ENCODE measurements at places on chromosomes 2 and 18.

GRCh38 chr2:207472343-207473048 lies 57.3 kb upstream of the CREB1 start:
- DNase-seq, result no peak

DNA sequence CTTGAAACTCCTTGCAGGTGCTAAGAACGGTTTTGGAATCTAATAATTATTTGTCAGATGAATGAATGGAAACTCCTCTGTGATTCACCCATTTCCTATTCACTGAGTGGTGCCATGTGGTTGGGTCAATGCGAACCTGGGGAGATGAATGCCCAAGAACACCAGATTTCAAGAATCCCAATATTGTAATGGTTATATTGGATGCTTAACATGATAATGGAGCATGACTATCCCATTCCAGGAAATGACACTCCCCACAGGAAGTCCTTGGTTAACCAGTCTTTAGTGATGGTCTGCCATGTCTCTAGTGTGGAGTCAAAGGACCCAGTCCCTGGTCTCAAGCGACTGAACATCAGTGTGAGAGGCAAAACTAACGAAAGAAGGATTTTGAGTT lies 67.9 kb upstream of the ST3GAL5 start:
- no peak for DNase-seq

- no peak for DNase-seq
Measured at GRCh38 chr2:167842047-167842446, 405.3 kb downstream of the STK39 start.

DNA sequence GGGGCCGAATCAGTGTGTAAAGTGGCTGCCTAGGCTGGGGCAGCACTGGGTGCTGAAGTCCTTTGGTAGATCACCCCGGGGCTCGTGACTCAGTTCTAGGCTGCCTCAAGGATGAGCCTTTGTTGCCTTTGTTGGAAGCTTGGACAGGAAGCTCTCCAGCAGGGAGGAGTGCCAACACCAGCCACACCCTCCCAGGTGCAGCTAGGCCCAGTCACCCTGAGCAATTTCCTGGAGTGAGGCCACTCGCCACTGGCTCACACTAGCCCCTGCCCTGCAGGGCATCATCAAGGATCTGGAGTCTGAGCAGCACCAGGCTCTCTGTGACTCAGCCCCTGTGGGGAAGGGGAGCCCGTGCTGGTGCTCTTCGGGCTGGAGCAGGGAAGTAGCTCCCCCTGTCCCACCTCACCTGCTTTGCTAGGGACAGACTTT lies 6.7 kb upstream of the SDC1 start:
- DNase-seq, result no peak

- no peak for DNase-seq
Measured at GRCh38 chr2:134087371-134087921, 166.4 kb upstream of the MGAT5 start.

DNA sequence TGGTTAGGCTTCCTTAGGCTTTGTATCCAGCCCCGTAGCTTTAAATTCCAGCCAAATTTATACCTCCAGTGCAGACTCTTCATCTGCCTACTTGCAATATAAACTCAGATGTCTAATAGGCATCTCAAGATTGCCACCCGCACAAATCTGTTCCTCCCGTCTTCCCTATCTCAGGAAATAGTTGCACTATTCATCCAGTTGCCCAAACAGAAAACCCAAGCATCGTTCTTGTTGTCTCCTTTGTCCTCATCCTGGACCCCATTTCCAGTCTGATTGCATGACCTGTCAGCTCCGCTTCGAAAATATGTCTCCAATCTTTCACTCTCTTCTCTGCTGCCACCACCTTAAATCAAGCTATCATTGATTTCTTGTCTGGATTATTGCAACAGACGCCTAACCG lies 2.3 kb downstream of the FKBP1B start:
- DNase-seq, result no peak

DNA sequence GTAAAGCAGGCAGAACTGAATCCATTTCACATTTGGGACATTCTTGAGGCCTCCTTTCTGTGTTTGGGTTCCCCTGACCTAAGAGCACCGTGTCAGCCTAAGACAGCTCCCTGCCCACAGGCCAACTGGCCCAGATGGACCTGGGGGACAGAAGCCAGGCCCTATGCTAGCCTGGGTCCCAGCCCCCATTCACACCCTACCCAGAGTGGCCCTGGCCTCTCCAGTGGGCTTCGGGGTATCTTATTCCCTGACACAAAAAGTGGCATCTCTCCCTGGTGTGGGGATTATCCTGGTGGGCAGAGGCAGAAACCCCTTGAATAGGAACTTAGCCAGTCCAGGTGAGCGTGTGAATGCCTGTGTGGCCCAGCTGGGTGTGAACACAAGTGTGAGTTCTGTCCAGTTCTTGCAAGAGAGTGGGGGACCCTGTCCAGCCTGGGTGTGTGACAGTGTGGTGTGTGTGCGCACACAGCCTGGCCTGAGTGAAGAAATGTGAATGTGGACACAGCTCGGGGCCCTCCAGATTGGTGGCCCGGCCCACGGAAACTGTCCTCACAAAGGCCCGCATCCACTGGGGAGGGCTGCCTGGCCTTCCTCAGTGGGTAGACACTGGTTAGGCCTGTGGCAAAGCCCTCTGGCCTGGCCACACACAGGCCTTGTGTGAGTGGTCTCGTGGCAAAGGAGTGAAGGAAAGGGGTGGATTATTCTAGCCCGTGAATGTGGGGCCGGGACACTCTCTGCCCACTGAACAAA lies 63.0 kb upstream of the HAAO start:
- no peak for DNase-seq

DNA sequence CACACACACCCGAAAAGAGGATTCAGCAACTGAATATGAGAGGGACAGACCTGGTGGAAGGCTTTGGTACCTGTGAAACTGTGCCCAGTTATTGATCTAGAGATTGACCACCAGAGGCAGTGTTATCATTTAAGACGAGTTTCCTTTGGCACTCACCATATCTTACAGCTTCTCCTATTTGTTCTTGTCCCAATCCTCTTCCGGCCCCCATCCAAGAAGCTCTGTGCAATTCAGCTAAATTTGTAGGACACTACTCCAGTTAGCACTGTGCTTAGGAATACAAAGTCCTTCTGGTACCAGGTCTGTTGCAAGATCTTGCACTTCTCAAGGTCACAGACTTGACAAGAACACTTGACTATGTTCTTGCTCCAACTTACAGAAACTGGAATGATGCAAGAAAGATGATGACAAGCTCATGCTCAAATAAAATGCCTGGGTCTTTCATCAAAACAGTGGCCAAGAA lies 177.7 kb downstream of the TMEM247 start:
- no peak for DNase-seq

- no peak for DNase-seq
Measured at GRCh38 chr2:219344751-219345430, 12.3 kb upstream of the RESP18 start.

GRCh38 chr2:135525786-135526185 lies 5.2 kb downstream of the ZRANB3 start:
- no peak for DNase-seq

GRCh38 chr2:132943829-132944228 lies 273.8 kb upstream of the LYPD1 start:
- no peak for DNase-seq

DNA sequence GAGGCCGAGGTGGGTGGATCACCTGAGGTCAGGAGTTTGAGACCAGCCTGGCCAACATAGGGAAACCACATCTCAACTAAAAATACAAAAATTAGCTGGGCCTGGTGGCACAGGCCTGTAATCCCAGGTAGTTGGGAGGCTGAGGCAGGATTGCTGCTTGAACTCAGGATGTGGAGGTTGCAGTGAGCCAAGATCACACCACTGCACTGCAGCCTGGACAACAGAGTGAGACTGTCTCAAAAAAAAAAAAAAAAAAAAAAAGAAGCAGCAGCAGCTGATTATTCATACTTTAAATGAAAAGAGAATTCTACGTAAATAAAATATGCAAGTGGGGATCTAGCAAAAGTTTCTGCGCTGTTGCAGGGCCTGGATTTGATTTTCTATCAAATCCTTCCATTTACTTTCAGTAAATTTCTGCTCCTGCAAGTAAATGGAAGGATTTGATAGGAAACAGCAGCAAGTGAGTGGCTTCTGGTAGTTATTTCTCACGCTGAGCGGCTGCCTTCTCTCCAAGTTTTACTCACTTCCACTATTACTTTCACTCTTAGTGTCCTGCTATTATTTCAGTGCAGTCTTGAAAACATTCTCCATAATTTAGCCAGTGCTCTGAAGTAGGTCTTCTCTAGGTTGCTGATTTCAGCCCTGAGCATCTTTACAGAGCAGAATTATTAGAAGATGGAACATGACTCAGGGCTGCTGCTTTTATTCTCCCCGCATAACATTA lies 68.4 kb downstream of the SLC16A14 start:
- DNase-seq, result no peak

- DNase-seq, result no peak
Measured at GRCh38 chr2:237601453-237602116, 11.1 kb upstream of the RAB17 start.

- no peak for DNase-seq
Measured at GRCh38 chr18:6776188-6776587, 46.7 kb downstream of the ARHGAP28 start.

DNA sequence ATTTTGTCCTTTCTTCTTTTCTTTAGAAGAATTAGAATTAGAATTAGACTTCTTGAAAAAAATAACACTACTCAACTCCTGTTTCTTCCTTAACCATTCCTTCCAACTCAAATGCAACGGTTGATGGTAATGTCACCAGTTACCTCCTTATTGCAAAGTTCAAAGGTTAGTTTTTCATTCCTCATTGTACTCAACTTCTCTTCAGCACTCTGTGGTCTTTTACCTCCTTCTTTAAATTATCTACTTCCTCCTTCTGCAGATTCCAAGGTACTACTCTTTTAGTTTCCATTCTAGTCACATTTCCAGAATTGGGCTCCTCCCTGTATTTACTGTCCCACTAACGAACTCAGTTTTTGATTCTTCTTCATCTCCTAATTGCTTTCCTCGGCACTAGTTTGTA lies 700.7 kb downstream of the SATB2 start:
- DNase-seq, result no peak

- DNase-seq, result no peak
Measured at GRCh38 chr2:176415937-176416499, 146.8 kb downstream of the MTX2 start.

DNA sequence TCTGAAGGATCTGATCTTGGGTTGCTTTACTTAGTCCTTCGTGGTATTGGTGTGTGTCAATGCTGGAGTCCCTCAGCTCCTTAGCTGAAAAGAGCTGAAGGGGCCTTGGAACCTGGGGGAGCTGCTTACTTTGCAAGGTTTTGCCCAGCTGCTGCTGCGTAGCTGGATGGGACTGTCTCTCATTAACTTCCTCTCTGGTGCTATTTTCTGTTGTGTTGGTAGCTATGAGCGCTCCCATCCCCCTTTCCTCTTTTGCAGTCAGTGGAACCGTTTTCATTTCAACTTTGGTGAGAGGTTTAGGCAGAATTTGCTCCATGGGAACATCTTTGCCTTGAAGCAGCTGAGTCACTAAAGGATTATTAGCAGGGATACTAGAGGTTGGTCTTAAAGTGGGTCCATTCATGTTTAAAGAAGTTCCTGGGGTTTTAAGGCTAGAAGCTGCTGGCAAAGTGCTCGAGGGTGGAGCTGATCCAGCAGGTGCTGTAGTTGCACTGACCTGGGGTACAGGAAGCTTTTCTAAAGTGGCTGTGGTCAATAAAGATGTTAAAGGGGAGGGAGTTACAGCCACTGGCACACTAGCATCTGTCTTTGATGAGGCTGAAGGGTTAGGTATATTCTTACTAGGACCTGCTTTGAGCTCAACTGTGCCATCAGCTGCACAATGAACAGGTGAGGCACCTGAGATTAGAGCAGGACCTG lies 69.9 kb upstream of the DTNB start:
- DNase-seq, result no peak

DNA sequence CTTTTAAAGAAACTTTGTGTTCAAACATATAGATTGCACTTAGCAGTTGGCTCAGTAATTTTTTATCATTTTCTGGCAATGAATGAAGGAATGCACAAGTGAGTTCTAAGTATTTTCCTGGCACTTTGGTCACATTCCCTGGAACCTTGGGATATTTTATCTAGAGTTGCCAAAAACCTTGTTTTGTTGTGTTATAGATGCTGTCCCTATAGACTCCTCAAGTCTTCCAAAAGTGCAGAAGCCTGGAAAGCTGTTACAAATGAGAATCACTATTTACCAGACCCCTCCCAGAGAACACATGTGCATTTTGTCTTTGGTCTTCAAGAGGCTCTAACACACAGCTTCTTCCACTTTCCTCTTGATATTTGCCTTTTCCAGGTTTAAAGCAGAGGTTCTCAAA lies 108.3 kb downstream of the RND3 start:
- DNase-seq, result no peak

DNA sequence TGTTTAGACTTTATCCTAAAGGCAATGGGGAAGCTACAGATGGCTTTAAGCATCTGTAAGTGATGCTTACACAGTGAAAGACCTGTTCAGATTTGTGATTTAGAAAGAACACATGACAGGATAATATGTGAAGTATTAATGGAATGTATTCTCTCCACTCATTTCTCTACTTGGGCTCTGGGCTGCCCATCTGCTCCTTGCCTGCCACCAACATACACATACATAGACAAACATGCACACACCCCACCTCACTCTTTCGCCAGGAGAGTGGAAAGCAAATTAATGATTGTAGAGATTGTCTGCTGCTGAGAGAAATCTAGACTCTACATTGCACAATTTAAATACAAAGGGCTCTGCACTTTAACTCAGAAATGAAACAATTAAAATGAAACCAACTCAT lies 61.0 kb upstream of the NFE2L2 start:
- no peak for DNase-seq

DNA sequence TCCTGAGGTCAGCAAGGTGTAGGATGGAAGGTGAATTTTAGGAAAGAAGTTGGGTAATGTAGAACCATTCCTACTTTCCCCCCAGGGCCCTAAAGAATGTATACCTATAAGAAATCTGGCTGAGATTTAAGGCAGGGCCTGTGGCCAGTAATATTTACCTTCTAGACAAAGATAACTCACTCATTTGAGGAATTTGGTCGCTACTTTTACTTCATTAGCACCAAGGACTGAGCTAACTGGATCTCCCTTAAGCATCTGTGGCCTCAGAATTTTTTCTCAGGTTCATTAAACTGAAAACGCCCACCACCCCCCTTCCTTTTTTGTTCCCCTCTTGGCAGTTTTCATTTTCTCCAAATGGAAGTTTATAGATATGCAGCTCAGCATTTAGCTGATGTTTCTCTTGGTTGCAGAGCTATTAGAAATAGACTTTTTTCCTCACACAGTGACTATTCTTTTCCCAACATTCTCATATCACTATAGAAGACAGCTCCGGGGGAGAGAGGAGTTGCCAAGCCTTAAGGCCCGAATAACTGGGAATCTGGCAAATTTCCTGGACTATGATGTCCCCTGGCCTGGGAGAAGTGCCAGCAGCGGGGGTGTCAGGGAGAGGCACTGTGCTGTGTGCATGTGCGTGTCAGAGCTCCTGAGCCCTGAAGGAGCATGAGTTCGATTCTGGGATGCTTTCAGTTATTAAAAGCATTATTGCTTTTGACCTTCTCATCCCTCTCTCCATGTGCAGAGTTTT lies 310.9 kb downstream of the PRKCE start:
- DNase-seq, result no peak

- no peak for DNase-seq
Measured at GRCh38 chr2:176383836-176384442, 114.7 kb downstream of the MTX2 start.

GRCh38 chr2:233092432-233093165 lies 32.5 kb downstream of the INPP5D start:
- DNase-seq, result no peak

- DNase-seq, result no peak
Measured at GRCh38 chr2:160657196-160657595, 163.6 kb upstream of the RBMS1 start.
